ENCODE measurements at places on chromosomes 3 and 15.
A peak's percentile ranks its signal among the peaks of the same experiment; 100 is the strongest.

DNA sequence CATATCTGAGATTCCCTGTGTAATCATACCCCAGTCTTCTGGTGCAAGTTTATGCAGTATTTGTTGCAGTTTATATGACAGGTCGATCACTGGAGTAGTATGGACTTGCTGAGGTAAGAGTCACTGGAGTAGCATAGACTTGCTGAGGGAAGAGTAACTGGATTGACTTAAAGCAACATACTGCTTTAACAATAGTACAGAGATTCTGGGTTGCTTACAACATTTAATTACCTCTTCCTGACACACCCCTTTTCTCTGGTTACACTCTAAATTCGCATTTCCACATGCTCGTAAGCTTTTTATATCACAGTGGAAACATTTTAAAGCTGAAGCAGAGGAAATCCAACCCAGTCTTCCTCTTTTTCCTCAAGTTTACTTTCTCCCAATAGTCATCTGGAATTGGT, 11.8 kb downstream of the AAGAB start:
- no peak for DNase-seq

DNA sequence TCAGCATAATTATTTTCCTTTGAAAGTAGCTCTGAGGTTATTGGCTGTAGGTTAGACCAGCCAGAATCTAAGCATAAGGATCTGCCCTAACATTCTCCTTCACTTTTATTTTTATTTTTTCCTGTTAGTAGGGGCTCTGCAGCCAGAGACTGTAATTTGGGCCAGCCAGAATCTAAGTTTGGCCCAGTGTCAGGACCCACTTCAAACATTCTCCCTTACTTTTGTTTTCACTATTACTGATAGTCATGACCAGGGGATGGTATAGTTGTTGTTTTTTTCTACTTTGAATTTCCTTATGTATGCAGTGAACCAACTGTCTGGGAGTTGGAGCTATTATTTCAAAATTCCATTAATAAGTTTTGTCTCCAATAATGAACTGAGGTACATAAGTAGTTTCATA, 121.0 kb upstream of the MBNL1 start:
- no peak for DNase-seq

- DNase-seq = no peak
Observed at GRCh38 chr15:41886741-41887140, 7.1 kb downstream of the SPTBN5 start.

DNA sequence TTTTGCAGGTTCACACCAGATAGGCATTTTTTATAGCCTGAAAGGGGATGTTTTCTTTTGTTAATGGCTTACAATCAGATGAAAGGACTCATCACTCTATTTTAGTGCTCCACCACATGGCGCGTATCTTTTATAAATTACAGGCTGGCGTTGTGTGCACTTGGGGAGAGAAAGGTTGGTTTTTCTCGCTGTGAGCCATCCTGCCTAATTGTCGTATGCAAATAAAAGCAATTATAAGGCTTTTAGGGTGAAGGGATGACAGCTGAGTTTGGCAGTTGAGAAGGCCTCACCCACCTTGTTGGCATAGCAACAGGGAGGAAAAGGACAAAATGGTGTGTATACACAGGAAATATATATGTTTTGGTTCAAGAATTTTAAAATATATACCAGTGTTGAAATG, 268.0 kb downstream of the NR2F2 start:
- no peak for DNase-seq

GRCh38 chr3:172766718-172767405, 16.3 kb downstream of the ECT2 start:
- DNase-seq = no peak

DNA sequence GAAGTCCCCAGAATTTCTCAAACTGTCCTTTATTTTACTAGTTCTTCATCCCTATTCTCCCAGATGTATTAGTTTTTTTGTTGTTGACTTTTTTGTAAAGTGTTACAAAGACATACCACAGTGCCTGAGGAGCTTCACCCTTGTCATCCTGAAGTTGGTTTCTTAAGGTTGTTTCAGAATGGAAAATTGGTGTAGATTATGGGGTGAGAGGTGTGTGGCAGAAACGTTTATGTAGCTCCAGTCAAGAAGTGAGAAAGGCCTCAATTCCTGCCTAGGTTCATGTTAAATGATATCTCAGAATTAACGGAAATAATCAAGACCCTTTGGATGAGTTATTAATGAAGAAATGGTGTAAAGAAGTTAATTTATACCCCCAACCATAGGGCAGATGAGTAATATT, 6.8 kb downstream of the EDEM1 start:
- DNase-seq = no peak

GRCh38 chr3:196321162-196321561, 3.1 kb upstream of the DYNLT2B start:
- no peak for DNase-seq

GRCh38 chr3:45666757-45667431, 22.3 kb upstream of the SACM1L start:
- DNase-seq = no peak

DNA sequence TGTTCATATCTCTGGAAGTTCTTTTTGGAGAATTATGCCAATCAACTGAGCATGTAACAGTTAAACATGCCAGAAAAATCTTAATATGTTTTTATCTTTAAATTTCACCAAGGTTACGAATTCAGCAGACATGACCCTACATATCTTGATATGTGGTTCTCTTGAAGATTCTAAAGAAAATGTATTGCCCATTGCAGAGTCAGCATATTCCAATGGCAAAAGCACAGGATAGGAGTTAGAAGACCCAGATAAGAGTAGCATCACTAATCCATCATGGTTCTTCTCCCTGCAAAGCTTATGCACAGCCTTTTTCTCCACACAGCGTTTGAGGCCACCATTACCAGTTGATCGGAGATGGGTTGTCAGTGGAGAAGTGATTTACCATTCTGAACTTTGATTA, 402.8 kb downstream of the EPHB1 start:
- no peak for DNase-seq

- no peak for DNase-seq
Observed at GRCh38 chr3:103388214-103388613, 953.4 kb downstream of the ZPLD1 start.

- DNase-seq = no peak
Observed at GRCh38 chr15:70902107-70902506, 9.5 kb downstream of the LRRC49 start.

- DNase-seq = no peak
Observed at GRCh38 chr3:40108643-40109042, 200.9 kb upstream of the EIF1B start.

DNA sequence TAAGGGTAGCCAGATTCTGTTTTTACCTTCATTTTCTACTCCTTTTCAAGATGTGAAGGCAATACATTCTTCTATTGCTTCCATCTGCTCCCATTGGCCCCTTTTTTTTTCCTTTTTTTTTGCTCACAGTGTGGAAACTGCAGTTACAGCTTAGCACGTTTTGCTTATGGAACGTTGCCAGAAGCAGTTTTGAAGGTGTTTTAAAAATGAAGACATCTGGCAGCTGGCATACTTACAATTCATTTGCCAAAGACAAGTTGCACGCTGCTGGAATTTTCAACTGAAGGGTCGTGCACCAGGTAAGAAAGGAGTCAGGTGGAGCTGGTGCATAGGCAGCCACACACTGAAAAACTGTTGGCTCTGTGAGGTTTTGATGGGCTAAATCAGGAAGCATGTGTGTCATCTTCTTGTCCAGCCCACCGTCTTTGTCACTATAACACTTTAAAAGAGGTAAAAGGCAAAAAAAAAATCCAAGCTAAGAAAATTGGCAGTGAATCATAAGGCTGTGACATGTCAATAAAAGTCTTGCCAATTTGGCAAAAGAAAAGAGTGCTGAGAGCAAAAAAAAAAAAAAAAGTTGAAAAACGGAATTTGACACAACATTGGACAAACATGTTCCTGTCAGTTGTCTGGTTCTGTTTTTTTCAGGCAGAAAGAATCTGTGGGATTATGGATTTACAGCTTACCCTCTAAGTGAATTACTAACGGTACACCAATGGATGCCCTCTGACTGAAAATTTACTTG, 225.4 kb upstream of the SOX2 start:
- no peak for DNase-seq

- DNase-seq = no peak
Observed at GRCh38 chr3:8712045-8712907, 21.3 kb upstream of the CAV3 start.

DNA sequence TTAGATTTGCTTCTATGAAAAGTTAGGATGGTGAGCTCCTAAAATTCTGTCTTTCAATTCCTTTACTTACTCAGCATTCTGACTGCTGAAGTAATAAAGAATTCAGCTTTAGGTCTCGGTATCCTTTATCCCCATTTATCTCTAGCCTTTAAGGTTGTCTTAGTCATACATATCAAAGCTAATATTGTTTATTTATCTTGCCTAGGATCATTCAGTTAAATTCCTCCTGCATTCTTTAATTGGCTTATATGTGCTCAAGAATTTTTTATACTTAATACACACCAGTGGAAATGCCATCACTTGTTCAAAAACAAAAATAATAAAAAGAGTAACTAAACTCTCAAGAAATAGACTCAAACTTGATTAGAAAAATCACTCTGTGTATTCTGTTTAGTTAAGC, 507.0 kb downstream of the ZPLD1 start:
- DNase-seq = no peak

- DNase-seq = peak; percentile 83
Observed at GRCh38 chr15:89740137-89740536, 10.9 kb downstream of the MESP1 start.

DNA sequence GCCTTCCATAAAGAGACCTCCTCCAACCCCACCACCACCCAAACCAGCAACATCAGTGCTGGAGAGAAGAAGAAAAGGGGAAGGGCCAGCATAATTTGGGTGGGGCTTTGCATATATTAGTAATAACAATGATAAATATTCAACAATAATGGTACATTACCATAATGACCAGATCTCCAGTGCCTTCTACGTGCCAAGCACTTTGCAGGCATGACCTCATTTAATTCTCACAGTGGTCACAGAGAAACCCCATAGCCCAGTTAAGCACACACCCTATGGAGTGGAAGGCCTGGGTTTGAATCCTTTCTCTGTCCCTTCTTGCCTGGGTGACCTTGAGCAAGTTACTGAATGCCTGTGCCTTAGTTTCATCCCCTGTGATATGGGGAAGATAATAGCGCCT, 49.2 kb downstream of the CORO2B start:
- no peak for DNase-seq

- no peak for DNase-seq
Observed at GRCh38 chr3:98434412-98434811, 28.6 kb upstream of the OR5K1 start.

- no peak for DNase-seq
Observed at GRCh38 chr3:185422677-185423076, 59.7 kb downstream of the MAP3K13 start.

DNA sequence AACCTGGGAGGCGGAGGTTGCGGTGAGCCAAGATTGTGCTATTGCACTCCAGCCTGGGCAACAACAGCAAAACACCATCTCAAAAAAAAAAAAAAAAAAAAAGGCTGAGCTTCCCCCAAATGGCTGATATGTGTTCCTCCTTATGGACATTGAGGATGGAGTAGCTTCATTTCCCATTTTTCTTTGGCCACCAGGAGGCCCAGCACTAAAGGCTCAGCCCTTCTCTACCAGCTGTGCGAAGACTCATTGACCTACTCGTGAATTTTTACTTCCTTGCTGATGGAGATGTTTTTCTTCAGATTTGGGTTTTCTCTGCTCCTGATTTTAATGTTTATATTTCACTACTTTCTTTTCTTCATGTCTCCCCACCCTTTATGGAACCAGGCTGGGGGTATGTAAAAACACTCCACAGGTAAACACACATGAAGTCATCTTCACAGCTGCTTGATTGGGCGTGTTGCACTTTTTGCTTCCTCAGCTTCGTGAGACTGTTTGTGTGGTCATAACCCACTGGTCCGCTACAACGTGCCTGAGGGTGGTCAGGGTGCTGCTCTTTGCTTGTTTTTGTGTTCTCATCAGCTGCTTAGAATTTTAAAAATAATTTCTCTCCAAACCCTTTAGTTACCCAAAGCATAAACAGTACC, 13.5 kb downstream of the SEMA4B start:
- DNase-seq = no peak

- DNase-seq = no peak
Observed at GRCh38 chr15:30046430-30046829, 36.3 kb upstream of the GOLGA8J start.

GRCh38 chr3:50600141-50600753, 11.3 kb downstream of the CISH start:
- DNase-seq = no peak

GRCh38 chr15:63227689-63228088, 38.3 kb downstream of the RAB8B start:
- DNase-seq = no peak

GRCh38 chr15:77622209-77622933, 10.3 kb downstream of the LINGO1 start:
- DNase-seq = no peak

- DNase-seq = no peak
Observed at GRCh38 chr15:80445300-80446041, 41.3 kb downstream of the ARNT2 start.

- DNase-seq = no peak
Observed at GRCh38 chr3:139611528-139611927, 66.2 kb downstream of the NMNAT3 start.

- DNase-seq = no peak
Observed at GRCh38 chr15:68220967-68221366, 8.6 kb downstream of the CLN6 start.

- DNase-seq = no peak
Observed at GRCh38 chr15:48407646-48408045, 76.4 kb downstream of the DUT start.

GRCh38 chr3:71300951-71301393, 282.6 kb downstream of the FOXP1 start:
- DNase-seq = no peak

DNA sequence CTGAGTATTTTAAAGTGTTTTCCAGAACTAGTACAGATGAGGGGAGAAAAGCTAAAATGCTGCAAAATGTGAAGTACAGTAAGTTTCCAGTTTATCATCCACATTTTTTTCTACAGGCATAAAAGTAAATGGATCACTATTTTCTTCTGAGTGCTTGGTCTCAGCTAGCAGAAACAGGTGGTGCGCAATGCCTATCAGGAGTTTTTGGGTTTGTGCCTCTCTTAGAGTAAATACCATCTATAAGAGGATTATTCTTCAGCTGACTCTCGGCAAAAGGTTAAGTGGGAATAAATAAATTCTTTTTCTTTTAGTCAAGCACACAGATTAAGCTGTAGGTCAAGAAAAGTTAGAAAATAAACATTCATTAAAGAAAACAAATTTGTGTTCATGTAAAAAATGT, 1027.7 kb downstream of the PLOD2 start:
- DNase-seq = no peak

GRCh38 chr15:39785841-39786240, 3.2 kb upstream of the FSIP1 start:
- no peak for DNase-seq

DNA sequence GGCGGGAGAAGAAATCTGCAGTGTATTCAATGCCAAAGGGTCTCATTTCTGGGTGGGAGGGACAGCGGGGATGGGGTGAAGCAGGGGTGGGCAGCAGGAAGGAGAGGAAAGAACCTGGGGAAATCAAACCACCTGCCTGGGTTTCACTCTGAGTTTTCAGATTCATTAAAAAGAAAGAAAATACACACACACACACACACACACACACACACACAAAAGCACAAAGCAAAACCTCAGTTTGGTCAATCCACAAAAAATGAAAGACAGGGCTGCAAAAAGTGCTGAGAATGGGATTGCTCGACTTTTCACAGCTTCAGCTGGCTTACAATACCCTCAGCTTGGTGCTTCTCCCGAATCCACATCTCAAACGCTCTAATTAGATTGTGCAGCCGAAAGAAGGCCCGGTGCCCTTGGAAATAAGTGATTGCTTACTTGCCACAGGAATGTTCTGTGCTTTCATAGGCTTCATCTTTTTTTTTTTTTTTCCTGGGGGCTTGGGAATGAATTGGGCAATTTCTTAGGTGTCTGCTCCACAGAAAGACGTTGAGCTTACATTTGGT, 370.5 kb downstream of the RORA start:
- DNase-seq = no peak

GRCh38 chr3:56748663-56749231, 53.0 kb downstream of the ARHGEF3 start:
- no peak for DNase-seq

Data from GM13977 (cell line).